ENCODE measurements at places on chromosomes 2 and 18.

DNA sequence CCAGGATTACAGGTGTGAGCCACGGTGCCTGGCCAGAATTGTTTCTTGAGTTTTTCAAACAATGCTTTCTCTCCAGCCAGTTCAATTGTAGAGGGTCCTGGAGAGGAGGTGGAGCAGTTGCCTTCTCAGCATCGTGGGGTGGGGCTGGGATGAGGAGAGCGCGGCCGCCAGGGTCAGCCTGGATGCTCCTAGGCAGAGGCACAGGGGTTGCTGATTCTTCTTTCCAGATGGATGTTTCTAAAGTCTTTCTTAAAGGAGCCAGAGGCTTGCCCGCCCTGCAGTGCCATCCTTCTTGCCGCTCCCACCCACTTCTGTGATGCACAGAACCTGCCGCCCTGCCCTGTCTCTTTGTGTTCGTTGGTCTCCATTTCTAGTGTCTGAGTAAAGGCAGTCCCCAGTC lies 61.1 kb downstream of the AGAP1 start:
- DNase-seq, result no peak

GRCh38 chr18:76619621-76620315 lies 124.7 kb upstream of the ZNF516 start:
- DNase-seq, result no peak

- DNase-seq, result no peak
These were observed 105.6 kb downstream of the MAPK4 start for GRCh38 chr18:50665519-50665918.

DNA sequence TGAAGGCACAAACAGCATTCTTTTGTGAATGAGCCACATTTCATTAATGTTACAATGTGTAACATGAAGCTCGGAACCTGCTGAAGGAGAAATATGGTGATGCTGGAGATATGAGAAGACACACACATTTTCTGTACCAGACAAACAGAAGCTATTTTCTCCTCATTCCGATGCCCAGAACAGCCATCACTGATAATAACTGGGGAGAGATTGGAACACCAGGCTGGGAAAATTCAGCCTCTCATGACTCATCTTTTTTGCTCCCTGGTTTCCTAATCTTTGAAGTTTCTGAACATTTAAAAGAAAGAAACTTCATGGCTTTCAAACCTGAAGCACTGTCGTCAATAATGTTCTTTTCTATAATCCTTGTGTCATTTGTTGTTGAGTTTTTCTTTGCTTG lies 110.9 kb downstream of the LYPD6 start:
- no peak for DNase-seq

DNA sequence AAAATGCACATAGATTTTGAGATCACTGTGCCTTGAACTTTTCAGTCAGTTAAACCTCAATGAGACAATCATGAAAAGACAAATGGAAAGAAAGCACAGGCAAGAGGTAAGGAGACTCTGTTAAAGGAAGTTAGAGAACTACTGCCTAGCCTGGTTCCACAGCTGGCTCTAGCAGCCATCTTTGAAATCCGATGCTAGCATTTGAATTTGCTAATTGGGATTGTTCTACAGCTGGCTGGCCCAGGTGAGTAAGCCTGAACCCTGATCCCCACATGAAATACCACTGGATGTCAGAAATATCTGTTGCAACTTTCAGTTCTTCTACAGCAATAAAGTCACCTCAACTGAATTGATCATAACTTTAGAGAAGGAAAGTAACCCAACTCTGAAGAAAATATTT lies 315.2 kb upstream of the CHAC2 start:
- DNase-seq, result no peak

- no peak for DNase-seq
These were observed 24.5 kb downstream of the CYP27A1 start for GRCh38 chr2:218806346-218806978.

GRCh38 chr2:68806511-68807109 lies 64.6 kb downstream of the BMP10 start:
- DNase-seq, result no peak

DNA sequence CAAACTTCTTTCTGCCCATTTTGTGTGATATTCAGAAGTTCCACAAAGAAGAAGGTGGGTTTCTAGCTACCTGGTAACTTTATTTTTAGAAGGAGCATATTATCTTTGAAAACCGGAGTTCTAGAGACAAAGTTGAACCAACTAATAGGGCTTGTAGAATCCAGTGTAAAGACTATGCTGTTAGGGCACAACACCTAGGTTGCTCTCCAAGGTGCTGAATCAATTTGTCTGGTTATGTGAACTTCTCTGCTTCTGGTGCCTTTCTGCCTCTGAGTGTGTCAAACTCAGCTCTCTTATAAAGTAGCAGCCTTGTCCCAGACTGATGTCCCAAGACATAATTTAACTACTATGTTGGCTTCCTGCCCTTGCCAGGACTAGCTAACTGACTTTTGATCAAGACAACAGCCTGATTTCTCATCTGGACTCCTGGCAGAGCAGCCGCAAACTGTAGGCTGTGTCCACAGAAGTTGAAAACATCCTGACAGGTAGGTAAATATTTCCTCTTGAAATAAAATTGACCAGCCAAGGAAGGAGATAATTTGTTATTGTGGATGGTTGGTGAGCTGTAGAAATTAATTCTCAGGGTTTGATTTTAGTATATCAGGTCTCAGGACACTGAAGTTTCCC lies 119.4 kb downstream of the CYRIA start:
- no peak for DNase-seq
